G401 (cell line): ENCODE measurements at places on chromosomes 3 and 15. TPM values are rescaled to one million over a fixed set of nuclear protein-coding genes. Genes with fewer than 3 reads are reported as not detected.

GOLGA8J gene
- total RNA-seq: not detected in 2 replicates

CISH gene
- total RNA-seq: 1.7 and 2.2 TPM in 2 replicates

CAV3 gene
- not detected in 2 replicates for total RNA-seq

SUMF1 gene
- 30.4 and 31.9 TPM in 2 replicates for total RNA-seq

UBXN7 gene
- 19.0 and 22.2 TPM in 2 replicates for total RNA-seq

NFKBIZ gene
- 4.7 and 15.7 TPM in 2 replicates for total RNA-seq

C3orf49 gene
- total RNA-seq: not detected in 2 replicates

ARIH2 gene
- total RNA-seq: 165 and 178 TPM in 2 replicates

ARHGEF26 gene
- 10.6 and 12.8 TPM in 2 replicates for total RNA-seq

GRAMD1C gene
- total RNA-seq: 8.1 and 13.5 TPM in 2 replicates

NOX5 gene
- total RNA-seq: not detected in 2 replicates

ONECUT1 gene
- not detected in 2 replicates for total RNA-seq

ITIH1 gene
- total RNA-seq: not detected in 2 replicates

GTPBP8 gene
- total RNA-seq: 20.4 and 26.9 TPM in 2 replicates

MCTP2 gene
- not detected in 2 replicates for total RNA-seq

PLSCR4 gene
- not detected in 2 replicates for total RNA-seq

CLDN1 gene
- total RNA-seq: not detected in 2 replicates

ILDR1 gene
- total RNA-seq: not detected in 2 replicates

CLRN1 gene
- not detected in 2 replicates for total RNA-seq

NR2E3 gene
- total RNA-seq: not detected in 2 replicates
